ENCODE measurements at places on chromosomes 1 and 21.

GRCh38 chr21:33063375-33063883 is 6.5 kb upstream of the OLIG1 start:
- no peak for DNase-seq

- DNase-seq = no peak
Measured at GRCh38 chr1:81125672-81126071, 675.1 kb upstream of the ADGRL2 start.

- no peak for DNase-seq
Measured at GRCh38 chr1:226602186-226603021, 53.8 kb downstream of the STUM start.

- DNase-seq = no peak
Measured at GRCh38 chr1:21149855-21150432, 26.8 kb downstream of the EIF4G3 start.

- no peak for DNase-seq
Measured at GRCh38 chr1:8663915-8664329, 153.5 kb downstream of the RERE start.

DNA sequence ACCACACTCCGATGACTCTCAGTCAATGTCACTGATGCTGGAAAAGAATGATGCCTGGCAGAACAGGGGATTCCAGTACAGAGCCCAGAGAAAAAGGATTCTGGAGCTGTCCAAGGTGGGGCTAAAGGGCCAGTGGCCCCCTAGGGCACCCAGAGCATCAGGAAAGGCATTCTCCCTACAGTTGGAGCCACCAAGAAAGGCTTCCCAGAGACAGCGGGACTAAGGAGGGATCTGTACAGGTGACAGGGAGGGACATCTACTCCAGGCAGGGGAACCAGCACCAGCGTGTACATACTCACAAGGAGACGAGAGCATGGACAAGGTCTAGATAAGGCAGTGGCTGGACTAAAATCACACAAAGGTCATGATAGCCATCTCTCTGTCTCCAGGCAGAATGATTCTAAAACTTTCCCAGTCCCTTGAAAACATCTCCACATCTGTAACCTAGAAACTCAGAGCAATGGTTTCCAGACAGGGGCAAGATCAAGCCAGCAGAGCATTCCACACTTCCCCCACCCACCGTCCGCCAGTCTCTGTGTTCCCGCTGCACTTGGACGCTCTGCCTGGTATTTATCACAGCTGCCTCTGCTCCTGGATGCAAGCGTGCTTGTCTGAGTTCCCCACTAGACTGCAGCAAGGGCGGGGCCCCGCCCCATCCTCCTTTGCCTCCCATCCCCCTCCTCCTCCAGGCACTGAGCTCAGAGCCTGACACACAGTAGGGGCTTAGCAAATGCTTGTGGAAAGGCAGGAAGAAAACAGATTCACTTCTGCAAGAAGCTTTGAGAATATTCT is 111.6 kb upstream of the ZC3H12A start:
- no peak for DNase-seq

- no peak for DNase-seq
Measured at GRCh38 chr1:198893763-198894444, 255.1 kb downstream of the PTPRC start.

- DNase-seq = no peak
Measured at GRCh38 chr1:172425339-172425738, 4.9 kb downstream of the C1orf105 start.

GRCh38 chr1:182739545-182739944 is 50.0 kb upstream of the NPL start:
- DNase-seq = no peak

GRCh38 chr1:54710434-54710833 is 5.2 kb upstream of the TTC4 start:
- DNase-seq = no peak

- no peak for DNase-seq
Measured at GRCh38 chr1:107443027-107443426, 302.2 kb downstream of the NTNG1 start.

GRCh38 chr1:203089001-203089650 is 3.3 kb upstream of the MYOG start:
- no peak for DNase-seq

DNA sequence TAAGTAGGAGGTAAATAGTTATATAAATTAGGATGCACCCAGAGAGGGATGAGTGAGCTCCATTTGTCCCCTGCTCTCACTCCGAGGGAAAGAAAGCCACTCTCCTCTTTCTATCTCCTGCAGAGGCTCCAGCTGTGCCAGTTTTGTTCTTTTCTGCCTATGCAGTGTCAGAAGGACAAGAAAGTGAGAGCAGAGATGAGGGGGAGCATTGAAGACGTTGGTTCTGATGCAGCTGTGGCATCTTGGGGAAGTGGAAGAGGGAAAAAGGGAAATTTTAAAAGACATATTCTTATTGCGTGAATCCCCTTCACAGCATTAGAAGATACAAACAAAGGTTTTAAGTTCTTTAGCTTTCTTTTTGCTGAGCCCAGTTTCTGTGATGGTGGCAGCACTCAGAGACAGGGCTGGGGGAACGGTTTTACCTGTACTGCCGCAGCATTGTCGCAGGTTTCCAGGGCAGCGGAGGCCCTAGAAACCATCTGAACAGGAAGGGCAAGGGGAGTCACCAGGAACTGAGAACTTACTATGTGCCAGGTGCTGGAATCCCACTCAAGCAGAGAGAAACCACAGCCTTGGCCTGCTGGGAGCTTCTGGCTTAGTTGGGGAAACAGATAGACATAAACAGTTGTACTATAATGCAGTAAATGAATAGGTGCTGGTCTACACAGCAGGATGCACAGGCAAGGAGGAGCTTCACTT is 44.9 kb upstream of the USP24 start:
- no peak for DNase-seq

- DNase-seq = no peak
Measured at GRCh38 chr1:179058487-179059483, 23.1 kb upstream of the TOR3A start.

DNA sequence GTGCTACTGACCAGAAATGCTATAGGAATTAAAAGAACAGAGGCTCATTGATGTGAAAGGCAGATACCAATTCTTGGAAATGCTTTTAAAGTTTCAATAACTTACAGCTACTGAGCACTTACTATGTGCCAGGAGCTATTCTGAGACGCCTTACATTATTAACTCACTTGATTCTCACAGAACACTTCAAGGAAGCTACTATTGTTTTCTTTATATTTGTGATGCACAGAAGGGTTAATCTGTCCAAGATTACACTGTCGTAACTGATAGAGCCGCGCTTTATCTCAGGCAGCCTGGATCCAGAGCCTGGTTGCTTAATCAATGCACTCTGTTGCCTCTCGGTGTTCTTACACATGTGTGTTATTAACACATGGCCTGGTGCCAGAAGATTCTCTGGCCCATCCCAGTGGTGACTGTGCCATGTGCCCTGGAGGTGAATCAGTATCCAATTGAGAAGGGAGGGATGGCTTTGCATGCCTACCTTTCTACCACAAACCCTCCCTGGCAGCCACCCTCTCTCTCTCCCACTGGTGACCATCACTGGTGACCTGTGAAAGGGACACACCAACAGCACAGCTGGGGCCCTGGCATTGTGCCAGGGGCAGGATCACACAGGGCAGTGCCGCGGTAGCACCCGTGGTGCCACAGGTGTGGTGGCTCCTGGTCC is 8.8 kb downstream of the FMO1 start:
- DNase-seq = no peak

- no peak for DNase-seq
Measured at GRCh38 chr1:33147997-33148314, 33.9 kb downstream of the TRIM62 start.

GRCh38 chr1:20242890-20243479 is 47.7 kb upstream of the VWA5B1 start:
- DNase-seq = no peak

- DNase-seq = no peak
Measured at GRCh38 chr1:172154551-172154950, 265.9 kb upstream of the C1orf105 start.

GRCh38 chr1:156129687-156130577 is 15.4 kb downstream of the LMNA start:
- DNase-seq = peak; percentile 90

DNA sequence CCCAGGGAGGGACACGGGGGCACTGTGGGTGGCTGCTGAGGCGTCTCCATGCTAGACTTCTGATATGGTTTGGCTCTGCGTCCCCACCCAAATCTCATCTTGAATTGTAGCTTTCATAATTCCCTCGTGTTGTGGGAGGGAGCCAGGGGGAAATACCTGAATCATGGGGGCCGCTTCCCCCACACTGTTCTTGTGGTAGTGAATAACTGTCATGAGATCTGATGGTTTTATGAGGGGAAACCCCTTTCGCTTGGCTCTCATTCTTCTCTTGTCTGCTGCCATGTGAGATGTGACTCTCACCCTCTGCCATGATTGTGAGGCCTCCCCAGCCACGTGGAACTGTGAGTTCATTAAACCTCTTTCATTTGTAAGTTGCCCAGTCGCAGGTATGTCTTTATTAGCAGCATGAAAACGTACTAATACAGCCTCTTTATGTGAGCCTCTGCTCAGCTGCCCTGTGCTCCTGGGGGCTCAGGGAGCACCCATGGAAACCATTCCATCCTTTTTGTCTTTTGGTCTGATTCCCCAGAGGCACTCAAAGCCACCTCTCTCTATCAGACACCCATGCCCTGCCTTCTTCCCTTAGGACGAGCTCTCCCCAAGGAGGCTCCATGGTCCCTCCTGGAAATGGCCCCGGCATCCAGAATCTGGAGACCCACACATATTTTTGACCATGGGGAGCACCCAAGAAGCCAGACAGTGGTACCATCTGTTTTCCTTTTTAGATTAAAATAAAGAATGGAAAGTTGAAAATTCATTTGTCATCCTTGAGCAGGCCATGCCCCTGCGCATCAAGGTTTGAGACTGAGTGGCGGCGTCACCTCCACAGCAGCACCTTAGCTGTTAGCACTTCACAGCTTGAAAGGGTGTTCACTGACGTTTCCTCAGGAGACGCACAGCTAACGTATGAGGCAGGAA is 65.9 kb upstream of the FAM20B start:
- no peak for DNase-seq

GRCh38 chr1:63983391-63984256 is 209.8 kb downstream of the ROR1 start:
- DNase-seq = no peak

DNA sequence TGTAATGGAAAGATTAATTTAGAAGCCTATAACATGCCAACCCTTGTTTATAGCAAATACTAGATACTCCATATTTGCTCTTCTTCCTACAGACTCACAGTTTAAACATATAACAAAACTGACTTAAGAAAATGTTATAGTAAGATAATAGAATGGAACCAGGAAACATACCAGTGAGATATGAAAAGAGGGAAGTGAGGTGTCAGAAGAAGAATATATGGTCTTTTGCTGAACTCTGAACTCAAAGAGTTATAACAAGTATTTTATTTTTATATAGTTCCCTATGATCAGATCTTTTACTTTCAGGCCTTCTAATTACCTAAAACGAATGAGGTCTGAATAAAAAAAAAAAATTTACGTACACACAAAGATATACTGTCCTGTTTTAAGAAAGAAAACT is 20.9 kb downstream of the TMED5 start:
- no peak for DNase-seq

DNA sequence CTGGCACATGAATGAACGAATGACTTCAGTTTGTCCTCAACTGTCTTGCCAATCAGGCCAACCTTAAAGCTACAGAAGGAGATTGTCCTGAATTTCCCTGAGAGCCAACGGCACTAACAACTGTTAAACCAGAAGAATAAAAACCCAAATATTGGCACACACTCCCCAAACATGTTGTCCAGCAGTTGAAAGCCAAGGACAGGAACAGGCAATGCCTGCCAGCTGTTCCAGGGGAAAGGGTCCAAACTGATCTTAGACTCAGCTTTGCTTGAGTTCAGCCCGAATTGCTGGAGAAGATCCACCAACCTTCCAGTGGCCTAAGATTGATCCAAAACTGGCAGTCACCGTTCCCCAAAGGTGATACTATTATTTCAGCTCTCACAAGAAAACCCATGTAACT is 22.4 kb upstream of the AHCTF1 start:
- DNase-seq = no peak

- DNase-seq = no peak
Measured at GRCh38 chr1:32032275-32032615, 18.6 kb downstream of the KHDRBS1 start.
